ENCODE measurements at places on chromosomes 6 and 20.

GRCh38 chr6:111748231-111748647 lies 125.0 kb downstream of the FYN start:
- no peak for DNase-seq

DNA sequence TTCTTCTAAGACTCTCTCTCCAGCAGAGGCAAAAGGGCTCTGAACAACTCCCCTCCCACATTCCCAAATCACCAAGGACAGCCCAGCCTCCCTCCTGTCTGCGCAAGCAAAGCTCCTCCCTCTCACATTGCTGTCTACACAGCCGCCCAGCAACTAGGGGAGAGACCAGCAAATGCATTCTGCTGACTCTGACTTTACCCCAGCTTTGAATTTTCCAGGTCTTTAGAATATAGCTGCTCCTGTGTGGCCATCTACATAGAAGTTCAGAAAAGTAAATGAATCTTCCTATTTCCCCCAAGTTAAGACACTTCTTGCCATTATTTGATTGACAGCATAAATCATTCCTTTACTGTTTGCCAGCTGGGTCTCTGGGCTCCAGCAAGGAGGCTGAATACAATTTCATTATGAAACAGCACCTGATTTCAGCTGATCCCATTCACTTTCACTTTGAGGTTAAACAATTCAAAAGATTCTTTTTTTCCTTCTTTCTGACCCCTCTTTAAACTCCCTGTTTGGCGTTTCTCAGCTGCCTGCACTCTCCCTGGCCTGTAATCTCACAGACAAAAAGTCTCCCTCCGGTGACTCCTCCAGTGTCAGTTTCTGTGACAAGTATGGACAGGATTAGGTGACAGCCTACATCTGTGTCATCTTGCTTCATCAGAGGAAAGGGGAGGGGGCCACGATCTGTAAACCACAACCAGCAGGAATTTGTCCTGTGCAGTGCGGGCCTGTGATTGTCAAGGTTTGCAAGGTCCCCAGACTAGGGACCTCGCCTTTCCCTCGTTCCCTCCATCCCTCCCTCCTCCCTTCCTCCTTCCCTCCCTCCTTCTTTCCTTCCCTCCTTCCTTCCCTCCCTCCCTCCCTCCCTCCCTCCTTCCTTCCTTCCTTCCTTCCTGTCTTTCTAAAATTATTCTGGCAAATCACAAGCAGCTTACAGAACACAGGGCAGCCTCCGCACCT lies 205.6 kb upstream of the RIN2 start:
- no peak for DNase-seq

DNA sequence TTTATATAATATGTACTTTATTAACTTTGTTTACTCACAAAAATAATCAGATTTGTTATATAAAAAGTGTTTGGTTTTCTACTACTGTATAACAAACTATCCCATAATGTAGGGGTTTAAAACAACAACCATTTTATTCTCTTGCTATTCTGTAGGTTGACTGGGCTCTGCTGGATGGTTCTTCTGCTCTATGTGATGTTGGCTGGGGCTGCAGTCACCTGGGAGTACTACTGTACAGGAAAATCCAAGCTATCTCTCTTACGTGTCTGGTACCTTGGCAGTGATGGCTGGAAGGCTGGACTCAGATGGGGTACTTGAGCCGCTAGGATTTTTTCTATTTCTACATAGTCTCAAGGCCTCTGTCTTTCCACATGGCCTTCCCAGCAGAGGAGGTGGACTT lies 44.0 kb upstream of the UBR2 start:
- DNase-seq: no peak

- no peak for DNase-seq
These were observed 9.8 kb downstream of the MTG2 start for GRCh38 chr20:62192635-62193034.

DNA sequence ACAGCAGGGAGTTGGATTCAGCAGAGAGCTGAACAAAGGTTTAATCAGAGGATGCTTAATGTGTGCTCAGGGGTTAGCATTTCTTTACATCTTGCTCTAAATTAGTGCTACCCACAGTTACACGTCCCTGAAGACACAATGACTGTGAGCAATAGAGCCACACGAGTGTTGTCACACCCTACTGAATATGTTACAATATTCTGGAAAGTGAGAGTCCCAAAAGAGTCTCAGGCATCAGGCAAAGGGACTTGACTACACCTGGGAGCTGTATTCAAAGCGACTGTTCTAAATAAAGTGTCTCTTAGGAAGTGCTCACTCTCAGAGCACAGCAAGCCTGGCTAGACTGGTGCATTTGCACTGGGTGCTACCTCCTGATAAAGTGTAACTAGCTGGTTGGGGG lies 108.7 kb downstream of the GRM4 start:
- no peak for DNase-seq

- DNase-seq: no peak
These were observed 650 bp upstream of the TTK start for GRCh38 chr6:80003826-80004172.

GRCh38 chr6:53771785-53772624 lies 22.8 kb upstream of the LRRC1 start:
- DNase-seq: no peak

DNA sequence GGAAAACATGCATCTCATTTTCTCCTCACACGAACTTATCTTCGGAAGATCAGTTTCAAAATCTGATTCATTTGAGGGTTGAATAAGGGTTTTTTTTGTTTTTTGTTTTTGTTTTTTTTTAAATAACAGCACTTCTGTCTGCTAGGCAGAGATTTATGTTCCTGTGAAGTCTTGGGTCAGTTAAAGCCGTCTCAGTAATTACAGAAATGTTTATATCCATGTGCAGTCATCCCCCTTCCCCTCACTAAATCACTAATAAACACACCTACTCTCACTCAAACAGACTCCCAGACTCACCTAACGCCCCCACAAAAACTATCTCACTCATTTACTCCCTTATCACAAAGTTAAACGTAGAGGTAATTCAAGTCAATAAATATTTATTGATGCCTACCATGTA lies 214.2 kb upstream of the SUPT3H start:
- no peak for DNase-seq

GRCh38 chr20:59902470-59902869 lies 31.0 kb downstream of the SYCP2 start:
- no peak for DNase-seq

DNA sequence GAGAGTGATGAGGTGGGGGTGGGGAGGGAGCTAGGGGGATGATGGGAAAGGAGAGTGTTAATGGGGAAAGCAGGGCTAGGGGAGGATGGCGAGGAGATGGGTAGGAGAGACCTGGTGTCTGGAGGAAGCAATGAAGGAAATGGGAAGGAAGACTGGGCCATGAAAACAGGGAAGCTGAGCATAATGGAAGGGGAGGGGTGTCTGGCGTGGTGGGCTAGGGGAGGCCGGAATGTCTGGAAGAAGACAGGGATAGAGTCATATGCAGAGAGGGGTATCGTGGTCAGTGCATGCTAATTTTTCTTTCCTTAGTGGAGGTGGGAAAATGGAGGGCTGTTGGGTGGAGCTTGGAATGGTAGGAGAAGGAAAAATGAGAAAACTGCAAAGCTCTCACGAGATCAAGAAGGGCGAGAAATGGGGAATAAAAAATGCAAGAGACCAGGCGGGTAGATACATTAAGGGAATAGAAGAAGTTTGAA lies 423 bp downstream of the KLHDC3 start:
- no peak for DNase-seq

GRCh38 chr6:42038811-42039408 lies 11.4 kb upstream of the TAF8 start:
- no peak for DNase-seq

- no peak for DNase-seq
These were observed 44.7 kb upstream of the TAGAP start for GRCh38 chr6:159089443-159089842.

GRCh38 chr6:15551262-15551661 lies 111.6 kb downstream of the DTNBP1 start:
- DNase-seq: no peak

GRCh38 chr20:3784216-3784853 lies 2.2 kb downstream of the CENPB start:
- no peak for DNase-seq

- DNase-seq: no peak
These were observed 193.9 kb downstream of the DLL1 start for GRCh38 chr6:170096803-170097504.

DNA sequence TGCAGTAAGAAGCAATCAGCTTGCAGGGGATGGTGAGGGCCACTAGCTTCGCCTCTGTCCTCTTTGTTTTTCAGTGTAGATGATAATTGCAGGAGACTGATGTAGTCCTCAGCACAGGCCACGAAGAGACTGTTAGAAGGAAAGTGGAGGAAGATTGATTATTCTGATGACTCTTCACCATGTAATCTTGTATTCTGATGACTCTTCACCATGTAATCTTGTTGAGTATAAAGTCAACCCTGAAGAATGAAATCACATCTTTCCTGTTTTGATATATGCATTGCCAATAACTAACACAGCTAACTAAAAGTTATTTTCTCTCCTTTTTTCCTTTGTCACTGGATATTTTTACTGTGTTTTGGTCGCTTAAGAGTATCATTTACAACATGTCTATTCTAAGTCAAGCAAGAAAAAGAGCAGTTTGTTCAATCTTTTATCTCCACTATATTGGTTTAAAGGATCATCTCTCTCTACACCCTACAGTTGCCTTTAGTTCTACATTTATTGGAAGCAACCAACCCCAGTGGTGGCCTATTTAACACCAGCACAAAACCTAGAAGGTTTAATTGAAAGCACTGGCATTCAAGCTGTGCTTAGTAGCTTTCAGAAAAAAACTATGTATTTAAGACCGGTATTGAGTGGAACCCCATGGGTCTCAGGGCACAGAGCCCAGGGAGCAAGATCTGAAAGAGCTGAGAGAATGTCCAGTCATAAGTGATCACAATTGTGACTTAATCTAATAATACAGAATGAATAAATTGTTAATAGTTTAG lies 107.2 kb upstream of the BTBD3 start:
- DNase-seq: peak; percentile 73

GRCh38 chr6:169885831-169886230 lies 134.4 kb downstream of the ERMARD start:
- no peak for DNase-seq

- no peak for DNase-seq
These were observed 3.5 kb upstream of the REV3L start for GRCh38 chr6:111486475-111486874.

DNA sequence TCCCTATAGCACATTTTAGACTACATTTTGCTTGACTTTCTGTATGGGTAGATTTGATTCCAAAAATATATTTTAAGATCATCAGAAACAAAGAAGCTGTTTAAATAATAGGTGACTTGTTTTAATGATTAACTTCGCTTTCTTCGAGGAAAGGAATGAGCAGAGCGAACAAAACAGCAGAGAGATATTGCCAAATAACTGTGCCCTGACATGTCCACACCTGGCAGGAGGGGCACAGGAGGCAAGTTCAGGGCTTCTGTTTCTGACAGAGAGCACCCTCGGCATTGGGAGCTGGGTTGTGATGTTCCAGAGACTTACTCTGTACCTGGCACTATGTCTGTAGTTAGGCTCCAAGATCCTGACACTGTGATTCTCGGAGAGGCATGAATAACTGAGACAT lies 155.7 kb upstream of the SASH1 start:
- no peak for DNase-seq

- no peak for DNase-seq
These were observed 627.9 kb downstream of the PRKN start for GRCh38 chr6:162099685-162100084.

GRCh38 chr6:34731393-34732060 lies 25.8 kb upstream of the SNRPC start:
- DNase-seq: no peak

DNA sequence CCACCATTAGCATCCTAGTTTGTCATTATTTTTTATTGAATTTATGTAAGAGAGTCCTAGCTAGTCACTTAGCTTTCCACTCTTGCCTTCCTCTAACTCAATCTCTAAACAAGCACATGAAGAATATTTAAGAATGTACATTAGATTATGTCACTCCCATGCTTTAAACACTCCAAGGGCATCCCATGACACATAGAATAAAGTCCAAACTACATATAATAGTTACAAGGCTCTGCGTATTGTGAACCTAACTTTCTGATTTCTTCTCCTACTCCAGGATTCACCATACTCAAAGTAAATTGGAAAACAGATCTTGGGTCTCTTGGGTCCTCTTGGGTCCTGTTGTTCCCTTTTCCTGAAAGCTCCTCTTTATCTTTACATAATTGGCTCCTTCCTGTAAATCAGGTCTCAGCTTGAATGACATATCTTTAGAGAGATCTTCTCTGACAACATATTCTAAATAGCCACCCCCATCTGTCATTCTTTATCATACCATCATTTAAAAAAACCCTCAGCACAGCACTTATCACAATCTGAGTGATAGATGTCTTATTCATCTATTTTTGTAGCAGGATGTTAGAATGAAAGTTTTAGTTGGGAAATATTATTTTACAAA lies 1042.4 kb upstream of the FLRT3 start:
- DNase-seq: no peak

GRCh38 chr20:53302695-53303412 lies 290.8 kb downstream of the ZNF217 start:
- DNase-seq: no peak

- DNase-seq: no peak
These were observed 135.0 kb downstream of the CLIC5 start for GRCh38 chr6:45880676-45881075.

DNA sequence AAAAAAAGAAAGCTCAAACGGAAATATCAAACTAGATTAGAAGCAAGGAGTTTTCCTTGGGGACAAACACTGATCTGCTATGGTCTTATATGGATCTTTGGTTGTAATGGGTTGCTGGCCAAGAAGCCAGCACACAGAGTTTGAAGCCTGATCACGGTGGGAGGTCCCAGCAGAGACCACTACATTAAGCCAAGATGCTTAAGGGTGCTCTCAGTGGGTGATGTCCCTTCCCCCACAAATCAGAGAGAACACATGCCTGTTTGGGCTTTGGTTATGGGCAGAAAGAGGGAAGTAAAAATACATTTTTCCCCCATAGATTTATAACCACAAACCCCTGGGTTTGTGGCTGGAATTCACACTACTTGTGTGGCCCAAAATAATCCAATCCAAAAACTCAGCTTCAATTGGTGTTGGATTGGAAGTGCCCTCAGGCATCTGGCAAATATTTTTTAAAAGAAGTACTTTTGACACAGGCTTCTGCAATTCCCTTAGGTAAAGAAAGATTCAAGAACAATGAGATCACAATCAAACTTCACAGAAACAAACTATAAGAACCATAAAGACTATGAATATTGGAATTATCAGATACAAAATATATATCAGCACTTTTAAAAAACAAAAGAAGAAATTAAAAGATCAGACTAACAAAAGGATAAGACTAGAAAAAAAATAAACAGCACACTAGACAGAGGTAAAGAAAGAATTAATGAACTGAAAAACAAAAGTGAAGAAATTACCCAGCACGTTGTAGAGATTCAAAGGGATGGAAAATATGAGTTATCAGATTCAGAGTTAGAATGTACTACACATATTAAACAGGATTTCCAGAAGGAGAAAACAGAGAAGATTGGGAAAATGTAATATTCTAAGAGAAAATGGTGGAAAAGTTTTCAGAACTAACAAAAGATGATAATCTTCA lies 44.7 kb downstream of the ESF1 start:
- DNase-seq: no peak
